ENCODE measurements at places on chromosomes 2 and 18.

GRCh38 chr18:57434536-57435494, at the start of gene ONECUT2:
ONECUT2 (plus strand) TSS chr18:57435374; CDS start chr18:57435717, 343 bp downstream.
- peak; percentile 59 for DNase-seq

GRCh38 chr18:8771930-8772329, 66.6 kb downstream of the MTCL1 start:
- DNase-seq = no peak

DNA sequence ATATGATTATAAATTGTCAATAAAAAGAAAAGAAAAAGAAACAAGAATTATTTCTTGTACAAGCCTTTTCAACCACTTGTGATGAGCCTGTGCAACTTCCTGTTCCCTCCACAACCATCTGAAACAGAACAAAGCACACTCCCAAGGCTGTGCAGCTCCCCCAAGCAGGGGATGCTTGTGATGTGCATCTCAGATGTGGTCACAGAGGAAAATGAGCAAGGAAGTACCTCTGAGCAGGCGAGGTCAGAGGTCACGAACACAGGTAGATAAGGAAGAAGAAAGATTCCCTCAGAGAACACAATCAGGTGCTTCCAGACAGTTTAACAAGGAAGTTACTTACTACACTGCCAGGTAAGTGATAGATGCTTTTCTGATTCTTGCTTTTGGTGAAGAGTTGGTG, 274.8 kb upstream of the SLC39A10 start:
- no peak for DNase-seq

DNA sequence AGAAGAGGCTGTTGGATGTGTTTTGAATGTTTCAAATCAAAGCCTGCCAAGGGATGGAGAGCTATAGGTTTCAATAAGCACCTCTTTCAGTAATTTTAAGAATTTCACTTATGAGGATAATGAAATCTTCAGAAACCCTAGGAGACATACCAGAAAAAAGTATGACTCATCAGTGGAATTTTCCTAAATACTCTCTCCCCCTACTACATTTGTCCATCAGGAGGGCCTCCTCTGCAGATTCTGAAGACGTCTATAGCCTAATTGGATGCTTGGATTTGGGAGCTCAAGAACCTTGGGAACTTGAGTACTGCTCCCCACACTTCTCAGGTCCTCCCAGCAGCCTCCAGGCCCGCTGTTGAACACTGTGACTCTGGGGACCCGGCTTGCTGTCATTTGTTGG, 374.3 kb downstream of the SLC4A3 start:
- no peak for DNase-seq

DNA sequence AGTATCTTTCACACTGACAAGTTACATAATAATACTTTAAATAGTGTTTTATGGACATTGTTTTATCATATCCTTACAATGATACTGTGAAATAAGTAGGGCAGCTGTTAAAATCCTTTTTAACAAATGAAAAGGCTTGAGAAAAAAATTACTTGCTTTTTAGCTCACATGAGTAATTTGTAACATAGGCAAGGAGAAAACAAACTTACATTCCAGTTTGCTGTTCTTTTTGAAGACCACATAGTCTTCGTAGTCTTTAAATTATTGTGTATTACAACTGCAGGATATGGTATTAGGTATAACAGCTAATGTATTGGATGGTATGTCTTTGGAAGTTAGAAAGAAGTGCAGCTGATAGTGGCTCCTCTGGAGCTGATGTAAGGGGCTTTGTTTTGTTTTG, 130.8 kb downstream of the COMMD1 start:
- DNase-seq = no peak

DNA sequence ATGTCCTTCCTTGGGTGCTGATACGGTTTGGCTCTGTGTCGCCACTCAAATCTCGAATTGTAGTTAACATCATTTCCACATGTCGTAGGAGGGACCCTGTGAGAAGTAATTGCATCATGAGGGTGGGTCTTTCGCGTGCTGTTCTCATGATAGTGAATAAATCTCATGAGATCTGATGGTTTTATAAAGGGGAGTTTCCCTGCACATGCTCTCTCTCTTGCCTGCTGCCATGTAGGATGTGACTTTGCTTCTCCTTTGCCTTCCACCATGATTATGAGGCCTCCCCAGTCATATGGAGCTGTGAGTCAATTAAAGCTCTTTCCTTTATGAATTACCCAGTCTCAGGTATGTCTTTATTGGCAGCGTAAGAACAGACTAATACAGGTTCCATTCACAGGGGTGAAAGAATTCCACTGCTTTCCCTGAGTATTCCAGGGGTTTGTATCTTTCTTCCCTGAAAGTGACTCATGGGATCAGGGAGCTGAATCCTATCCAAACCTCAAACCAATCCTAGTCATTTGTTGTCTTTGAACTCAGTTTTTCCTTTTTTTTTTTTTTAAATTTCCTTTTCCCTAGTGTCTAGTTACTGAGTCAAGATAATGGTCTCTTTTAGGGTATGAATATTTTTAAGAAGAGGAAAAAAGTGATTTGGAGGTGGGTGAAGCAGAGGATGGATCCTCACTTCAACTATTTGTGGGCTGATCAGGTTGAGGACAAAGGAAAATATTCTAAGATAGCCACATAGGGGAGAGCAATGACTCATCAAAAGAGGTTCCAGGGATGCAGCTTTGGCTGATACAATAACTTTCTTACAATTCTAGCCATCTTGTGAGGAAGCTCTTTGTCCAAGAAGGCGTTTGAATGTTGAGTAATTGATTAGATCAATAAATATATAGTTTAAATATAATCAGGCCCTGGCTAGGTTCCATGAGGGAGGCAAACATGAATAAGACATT, 19.5 kb upstream of the KCNE4 start:
- DNase-seq = no peak

GRCh38 chr2:169254774-169255173, 107.6 kb downstream of the LRP2 start:
- no peak for DNase-seq

GRCh38 chr18:3306391-3306790, 44.5 kb downstream of the MYL12B start:
- DNase-seq = no peak

DNA sequence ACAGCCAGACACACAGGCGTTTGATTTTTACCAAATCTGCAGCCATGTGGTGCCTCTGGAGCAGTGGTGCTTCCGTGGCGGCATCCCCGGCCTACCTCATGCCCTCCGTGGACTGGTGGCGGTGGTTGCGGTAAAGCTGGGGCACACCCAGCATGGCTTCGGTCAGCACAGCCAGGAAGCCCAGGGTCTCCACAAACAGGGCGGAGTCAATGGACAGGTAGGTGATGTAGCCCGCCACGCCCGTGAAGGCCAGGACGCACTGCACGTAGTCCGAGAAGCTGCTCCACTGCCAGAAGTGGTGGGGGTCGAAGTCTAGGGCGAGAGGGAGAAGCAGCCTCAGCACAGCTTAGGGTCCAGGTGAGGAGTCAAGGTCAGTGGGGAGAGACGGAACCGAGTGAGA, 32.4 kb downstream of the SLC66A2 start:
- no peak for DNase-seq

DNA sequence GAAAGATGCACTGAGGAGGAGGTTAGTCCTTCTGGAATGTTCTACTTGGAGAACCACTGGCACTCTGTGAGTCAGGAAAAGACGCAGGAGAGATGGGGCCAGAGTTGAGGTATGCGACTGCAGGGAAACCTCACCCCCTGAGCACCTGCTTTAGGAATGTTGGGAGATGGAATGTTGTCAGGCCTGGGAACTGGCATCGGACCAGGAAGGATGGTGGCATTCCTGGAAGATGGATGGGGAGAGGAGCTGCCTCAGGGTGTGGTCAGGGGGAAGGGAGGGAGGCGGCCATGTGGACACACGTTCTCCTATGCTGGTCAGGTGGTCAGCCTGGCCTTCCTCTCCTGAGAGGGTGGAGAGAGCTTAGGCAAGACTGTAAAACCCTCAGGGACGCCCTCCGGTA, 146.3 kb downstream of the CELF4 start:
- DNase-seq = no peak

DNA sequence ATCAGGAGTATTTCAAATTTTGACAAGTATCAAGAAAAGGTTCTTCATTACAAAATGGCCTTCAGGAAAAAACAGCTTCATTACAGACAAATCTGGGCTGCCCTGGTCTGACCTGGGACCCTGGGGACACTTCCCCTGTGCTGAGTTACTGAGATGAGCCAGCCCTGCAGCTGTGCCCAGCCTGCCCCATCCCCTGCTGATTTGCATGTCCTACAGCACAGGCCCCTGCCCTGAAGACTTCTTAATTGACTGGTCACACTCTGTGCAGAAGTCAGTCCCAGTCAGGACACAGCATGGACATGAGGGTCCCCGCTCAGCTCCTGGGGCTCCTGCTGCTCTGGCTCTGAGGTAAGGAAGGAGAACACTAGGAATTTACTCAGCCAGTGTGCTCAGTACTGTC, 235.1 kb downstream of the ANKRD36B start:
- no peak for DNase-seq

GRCh38 chr2:2101924-2102323, 229.2 kb downstream of the MYT1L start:
- DNase-seq = no peak

GRCh38 chr2:70328921-70329561, 27.2 kb upstream of the FAM136A start:
- DNase-seq = no peak

DNA sequence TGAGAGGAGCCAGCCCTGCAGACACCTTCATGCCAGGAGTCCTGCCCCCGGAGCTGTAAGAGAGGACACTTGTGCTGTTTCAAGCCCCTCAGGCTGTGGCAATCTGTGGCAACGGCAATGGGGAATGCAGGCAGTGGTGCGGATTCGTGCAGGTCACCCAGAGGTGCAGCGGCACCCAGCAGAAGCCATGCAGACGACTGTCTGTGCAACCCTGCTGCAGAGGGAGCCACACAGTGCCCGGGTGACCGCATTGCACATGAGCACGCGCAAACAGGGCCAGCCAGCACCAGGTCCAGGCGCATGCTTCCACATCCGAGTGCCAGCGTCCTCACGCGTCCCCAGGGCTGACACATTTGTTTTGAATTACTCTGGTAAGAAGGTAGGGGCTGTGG, 84.8 kb upstream of the GPC1 start:
- DNase-seq = no peak

- no peak for DNase-seq
Observed at GRCh38 chr2:11457935-11458334, 8.0 kb downstream of the E2F6 start.

DNA sequence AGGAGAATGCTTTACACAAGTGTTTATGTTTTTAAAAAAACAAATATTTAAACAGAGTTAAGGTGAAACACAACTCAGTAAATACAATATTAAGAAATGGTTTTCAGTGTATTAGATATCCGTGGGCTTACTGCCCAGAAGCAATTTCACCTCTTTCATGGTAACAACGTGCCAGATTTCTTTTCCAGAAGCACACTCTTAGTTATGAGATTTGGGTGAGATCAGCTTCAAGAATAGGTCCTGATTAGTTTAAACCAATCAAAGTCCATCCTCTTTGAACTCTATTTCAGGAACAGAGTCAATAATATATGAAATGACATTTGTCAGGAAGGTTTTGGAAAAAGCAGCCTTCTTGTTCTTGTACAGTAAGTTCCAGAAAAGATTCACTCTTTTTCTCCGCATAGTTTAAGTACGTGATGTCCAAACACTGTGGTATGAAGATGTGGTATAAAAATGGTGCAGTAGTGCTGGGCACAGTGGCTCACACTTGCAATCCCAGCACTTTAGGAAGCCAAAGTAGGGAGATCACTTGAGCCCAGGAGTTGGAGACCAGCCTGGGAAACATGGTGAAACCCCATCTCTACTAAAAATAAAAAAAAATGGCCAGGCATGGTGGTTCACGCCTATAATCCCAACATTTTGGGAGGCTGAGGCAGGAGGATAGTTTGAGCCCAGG, 14.7 kb downstream of the USP34 start:
- DNase-seq = no peak

GRCh38 chr2:40032650-40033319, 253.7 kb upstream of the THUMPD2 start:
- no peak for DNase-seq

GRCh38 chr2:161090411-161090810, 69.8 kb upstream of the TANK start:
- DNase-seq = peak; percentile 1

- DNase-seq = peak; percentile 39
Observed at GRCh38 chr2:1769703-1770422, 25.5 kb upstream of the PXDN start.

DNA sequence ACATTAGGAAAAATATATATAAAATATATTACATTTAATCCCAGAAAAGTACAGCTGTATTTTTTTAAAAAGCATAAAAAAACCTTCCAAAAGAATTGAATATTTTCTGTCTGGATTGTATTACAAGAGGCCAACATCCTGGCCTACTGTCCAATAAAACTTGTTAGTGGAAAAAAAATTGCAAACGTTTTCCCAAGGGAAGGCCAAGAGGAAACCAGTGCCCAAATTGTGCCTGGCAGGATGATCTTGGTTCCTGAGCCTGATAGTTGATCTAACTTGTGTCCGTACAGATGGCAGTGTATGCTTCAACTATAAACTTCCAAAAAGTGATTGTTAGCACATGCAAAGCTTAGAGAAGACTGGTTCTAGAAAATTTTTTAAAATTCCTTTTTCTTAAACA, 90.6 kb upstream of the LPIN2 start:
- no peak for DNase-seq

DNA sequence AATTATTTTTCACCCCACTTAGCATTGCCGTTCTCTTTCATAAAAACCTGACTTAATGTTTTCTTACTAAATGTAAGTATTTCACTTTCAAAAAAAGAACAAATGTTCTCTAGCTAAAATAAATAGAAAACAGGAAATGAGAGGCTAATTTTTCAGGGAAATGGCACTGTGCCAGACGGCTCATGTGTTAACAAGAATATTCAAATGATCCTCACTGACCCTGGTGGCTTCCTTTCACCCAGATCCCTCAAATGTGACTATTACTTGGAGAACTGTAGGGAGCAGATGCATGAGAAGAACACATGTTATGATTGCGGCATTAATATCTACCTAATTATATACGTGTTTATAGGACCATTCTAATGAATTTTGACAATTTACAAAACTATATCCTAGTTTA, 827.7 kb downstream of the SOCS6 start:
- no peak for DNase-seq

- no peak for DNase-seq
Observed at GRCh38 chr18:24989760-24990593, 362.0 kb downstream of the ZNF521 start.

DNA sequence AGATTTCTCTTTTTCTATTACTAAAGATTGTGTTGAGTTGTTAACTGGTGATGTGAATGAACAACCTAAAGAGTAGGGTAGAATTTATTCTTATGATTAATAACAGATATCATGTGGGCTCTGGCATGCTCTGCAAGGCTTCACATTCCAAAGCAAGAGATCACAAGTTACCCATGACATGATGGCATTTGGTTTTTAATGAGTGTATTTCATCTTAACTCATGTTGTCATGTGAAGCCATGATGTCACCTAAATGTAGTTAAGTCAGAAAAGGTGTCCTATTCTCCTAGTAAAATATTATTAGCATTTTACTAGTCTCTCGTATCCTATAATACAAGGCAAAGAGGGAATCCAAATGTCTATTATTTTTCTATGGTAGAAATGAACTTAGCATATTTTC, 678.0 kb downstream of the ARHGAP15 start:
- no peak for DNase-seq

DNA sequence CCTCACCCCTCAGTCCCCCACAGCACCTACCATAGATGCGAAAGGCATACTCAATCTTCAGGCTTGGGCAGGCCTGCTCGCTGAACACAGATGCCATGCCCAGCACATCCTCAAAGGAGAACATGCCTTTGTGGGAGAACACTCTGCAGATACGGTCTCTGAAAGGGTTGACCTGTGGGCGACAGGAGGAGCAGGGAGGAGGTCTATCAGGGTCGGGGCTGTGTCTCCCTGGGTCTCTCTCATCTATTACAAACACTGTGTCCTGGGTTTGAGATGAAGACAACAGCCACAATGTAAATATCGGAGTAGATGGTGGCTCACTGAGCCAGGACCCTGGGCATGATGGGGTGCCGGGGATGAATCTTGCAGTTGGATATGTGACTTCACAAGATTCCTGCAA, 46.0 kb downstream of the CIB4 start:
- no peak for DNase-seq

Data from stimulated activated CD8-positive, alpha-beta memory T cell treated with anti-CD3 and anti-CD28 coated beads, Interleukin-4, amount 100 ng/mL, for 24 hours (primary cell).